ENCODE measurements at places on chromosomes 1 and 21.
A peak's percentile ranks its signal among the peaks of the same experiment; 100 is the strongest.

DNA sequence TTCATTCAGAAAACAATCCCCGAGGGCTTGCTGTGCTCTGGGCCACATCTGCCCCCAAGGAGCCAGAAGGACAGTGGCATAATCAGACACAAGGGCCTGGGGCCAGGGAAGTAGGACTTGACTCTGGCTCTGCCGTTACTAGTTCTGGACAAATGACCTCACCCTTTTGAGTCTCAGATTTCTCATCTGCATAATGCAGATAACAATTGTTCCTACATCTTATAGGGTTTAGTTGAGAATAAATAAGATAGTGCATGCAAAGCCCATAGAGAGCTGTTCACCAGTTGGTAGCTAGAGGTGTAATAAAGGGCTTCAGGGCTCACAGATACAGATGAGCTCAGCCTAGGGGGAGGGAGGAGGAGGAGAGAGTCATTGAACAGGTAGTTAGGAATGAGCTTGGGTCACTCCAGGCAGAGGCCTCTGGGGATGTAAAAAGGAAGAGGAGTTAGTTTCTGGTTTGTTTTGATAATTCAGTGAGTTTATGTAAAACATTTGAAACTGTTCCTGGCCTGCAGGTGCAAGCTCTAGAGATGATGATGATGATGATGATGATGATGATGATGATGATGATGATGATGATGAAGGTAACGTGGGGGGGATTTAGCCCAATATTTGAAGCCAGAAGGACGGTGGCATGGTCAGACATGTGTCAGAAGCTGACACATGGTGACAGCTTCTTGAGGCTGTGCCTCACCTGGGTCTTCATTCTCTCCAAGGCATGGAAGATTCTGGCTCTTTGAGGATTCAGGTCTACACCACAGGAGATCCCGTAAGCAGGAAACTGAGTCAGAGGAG lies 858 bp downstream of the LACTBL1 start:
- DNase-seq, result no peak

DNA sequence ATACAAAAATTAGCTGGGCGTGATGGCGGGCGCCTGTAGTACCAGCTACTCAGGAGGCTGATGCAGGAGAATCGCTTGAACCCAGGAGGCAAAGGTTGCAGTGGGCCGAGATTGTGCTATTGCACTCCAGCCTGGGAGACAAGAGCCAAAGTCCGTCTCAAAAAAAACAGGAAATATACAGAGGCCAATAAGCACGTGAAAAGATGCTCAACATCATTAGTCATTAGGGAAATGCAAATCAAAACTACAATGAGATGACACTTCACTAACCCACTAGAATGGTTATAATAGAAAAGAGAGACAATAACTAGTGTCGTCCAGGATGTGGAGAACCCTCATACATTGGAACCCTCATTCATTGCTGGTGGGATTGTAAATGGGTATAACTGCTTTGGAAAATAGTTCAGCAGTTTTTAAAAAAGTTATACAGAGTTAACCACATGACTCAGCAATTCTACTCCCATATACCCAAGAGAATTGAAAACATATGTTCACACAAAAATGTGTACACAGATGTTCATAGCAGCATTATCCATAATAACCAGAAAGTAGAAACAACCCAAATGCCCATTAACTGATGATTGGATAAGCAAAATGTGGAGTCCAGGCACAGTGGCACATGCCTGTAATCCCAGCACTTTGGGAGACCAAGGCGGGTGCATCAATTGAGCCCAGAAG lies 6.4 kb upstream of the E2F2 start:
- no peak for DNase-seq

DNA sequence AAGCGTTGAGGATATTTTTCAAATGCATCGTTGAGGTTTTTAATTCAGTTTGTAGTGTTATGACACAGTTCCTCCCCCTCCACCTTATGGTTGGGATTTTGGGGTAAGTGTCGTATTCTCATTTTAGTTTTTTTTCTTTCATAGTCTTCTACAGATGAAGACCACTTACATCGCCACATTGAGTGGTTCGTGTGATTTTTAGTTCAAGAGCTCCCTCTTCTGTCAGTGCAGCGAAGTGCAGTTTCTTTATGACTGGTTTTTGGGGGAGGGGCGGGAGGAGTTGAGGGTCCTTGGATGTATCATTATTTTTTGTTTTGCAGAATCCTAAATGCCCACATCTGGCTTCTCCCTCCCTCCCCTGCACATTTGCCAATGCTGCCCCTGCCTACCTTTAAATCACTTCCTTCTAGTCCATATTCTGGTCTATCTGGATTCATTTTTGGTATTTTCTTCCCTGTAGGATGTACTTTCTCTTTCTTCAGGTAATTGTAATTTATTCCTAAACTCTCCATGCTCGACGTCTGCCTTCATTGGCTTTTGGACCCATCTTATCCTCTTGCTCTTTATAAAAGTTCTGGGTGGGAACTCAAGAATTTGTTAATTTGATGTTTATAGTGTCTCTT lies 433.1 kb downstream of the CAMTA1 start:
- DNase-seq, result no peak

GRCh38 chr1:206469411-206469932 lies 804 bp upstream of the IKBKE start:
- no peak for DNase-seq

GRCh38 chr1:61348025-61348665 lies 265.8 kb downstream of the NFIA start:
- no peak for DNase-seq

GRCh38 chr1:78081980-78082860 lies 36.5 kb downstream of the GIPC2 start:
- DNase-seq, result no peak

DNA sequence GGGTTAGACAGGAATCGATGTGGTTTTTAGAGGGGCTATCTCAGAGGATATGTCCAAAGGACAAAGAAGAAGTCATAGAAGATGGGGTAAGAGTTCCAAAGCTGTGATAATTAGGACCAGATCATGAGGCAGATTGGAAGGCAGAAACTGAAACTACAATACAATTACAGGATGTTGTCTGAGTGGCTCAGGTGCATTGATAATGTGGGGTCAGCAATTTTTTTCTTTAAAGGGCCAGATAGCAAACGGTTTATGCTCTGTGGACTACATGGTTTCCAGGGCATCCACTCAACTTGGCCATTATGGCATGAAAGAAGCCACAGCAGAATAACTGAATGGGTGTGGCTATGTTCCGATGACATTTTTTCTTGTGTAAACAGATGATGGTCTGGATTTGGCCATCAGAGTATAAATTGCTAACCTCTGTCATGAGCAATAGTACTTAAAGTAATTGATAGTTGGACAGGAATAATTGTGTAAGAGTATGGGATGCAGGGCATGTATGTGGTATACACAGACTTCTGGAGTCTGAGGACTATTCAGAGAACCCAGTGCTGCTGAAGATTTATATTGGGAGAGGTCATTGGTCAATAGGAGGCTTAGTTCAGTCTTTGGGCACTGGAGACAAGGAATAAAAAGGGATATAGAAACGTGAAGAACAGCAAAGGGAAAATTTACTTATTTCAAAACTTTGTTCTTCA lies 198.4 kb upstream of the ADGRL4 start:
- no peak for DNase-seq

- DNase-seq, result no peak
Observed at GRCh38 chr1:117147856-117148588, 26.5 kb upstream of the TRIM45 start.

- no peak for DNase-seq
Observed at GRCh38 chr1:26536081-26536480, 6.5 kb downstream of the RPS6KA1 start.

DNA sequence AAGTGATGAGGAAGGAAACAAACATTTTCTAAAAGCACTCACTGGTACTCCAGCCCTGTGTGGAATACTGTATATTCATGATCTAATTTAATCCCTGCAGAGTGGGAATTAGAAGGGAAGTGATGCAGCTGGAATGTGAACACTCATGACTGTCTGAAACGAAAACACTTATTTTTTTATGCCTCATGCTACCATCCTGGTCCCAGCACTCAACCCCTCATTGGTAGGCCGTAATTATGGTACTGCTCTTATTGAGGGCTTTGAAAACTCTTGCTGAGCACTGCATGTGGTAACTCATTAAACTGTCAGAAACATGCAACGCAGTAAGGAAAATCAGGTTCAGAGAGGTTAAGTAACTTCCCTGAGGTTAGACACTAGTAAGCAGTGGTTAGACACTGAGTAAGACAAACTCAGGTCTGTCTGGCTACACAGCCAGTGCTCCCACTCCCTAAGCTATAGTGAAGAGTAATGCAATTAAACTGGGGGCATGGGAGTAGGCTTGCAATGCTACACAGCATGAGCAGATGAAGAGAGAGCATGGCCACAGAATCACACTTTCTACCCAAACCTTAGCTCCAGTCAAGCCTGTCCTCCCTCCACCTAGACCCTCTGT lies 17.3 kb upstream of the TNFSF4 start:
- no peak for DNase-seq

GRCh38 chr1:53450225-53450624 lies 9.0 kb upstream of the DMRTB1 start:
- DNase-seq, result no peak

DNA sequence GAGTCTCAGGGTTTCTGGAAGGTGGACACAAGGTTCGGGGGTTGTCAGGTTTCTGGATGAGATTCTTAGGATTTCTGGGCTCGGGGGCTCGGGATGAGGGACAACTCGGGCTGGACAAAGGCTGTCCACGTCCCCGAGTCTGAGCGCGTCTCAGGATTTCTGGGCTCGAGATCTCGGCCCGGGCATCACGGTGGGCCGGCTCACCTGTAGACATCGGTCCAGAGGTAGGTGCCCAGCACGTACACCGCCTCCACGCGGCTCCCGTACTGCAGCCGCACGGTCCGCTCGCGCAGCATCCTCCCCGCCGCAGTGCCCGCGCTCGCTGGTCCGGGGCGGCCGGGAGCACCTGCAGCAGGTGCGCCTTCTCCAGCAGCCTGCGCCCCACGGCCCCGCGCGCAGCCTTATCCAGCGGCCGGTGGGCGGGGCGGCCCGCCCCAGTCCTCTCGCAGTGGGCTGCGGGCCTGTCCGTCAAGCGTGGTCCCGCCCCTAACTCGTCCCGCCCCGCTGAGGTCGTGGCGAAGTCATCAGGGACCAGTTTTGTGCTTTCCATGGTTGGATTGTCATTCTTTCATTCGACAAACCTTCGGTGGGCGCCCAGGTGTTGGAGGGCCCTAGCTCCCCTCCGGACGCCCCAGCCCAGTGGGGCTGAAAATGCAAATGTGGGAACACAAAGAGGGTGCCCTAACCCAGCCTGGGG lies at the start of gene PADI2:
Gene PADI2, minus strand, starts transcription at position 376 of the 697 bp plus-strand sequence. Its CDS starts 80 bp downstream, at position 296.
- peak; percentile 19 for DNase-seq

DNA sequence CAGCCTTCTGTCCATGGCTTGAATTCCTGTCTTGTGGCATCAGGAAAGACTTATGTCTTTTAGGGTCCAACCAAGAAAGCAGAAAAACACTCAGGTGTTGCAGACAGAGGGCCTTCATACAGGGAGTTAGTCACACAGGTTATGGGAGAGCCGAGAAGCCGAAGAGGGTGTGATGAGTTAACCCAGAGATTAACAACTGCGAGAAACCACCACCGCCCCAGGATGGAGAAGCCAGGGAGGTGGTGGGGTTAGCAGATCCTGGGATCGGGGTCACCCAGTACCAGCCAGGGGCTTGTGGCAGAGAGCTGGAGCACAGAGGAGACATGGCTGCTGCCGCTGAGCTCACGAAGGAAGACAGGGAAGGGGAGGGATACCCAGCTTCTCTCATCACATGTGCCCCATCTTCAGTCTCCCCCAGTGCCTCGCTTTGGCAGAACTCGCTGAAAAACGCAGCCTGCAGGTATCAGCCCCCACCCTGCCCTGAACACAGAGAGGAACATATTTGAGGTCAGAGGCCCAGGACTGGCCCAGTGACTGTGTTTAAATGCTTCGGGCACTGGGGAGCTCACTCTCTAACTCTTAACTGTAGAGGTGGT lies 58.7 kb downstream of the RUNX3 start:
- DNase-seq, result no peak

GRCh38 chr1:13586001-13586400 lies 2.4 kb downstream of the PDPN start:
- DNase-seq, result no peak

DNA sequence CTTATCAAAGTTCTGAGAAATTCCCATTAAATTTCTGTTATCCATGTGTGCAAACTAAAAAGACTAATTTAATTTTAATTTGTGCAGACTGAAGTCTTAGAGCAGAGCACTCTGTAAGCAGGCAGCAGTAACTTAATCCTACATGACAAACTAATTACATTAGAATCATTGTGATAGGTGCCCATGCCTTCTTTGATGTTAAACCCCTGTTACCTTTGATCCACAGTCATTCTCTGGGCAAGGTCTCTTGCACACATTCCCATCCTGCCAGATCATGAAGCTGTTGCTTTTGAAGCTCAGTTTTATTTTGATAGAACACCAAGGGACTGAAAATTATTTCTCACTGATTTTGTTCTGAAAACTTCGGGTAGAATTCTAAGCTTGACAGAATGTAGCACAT lies 77.2 kb downstream of the BCAR3 start:
- DNase-seq, result no peak

DNA sequence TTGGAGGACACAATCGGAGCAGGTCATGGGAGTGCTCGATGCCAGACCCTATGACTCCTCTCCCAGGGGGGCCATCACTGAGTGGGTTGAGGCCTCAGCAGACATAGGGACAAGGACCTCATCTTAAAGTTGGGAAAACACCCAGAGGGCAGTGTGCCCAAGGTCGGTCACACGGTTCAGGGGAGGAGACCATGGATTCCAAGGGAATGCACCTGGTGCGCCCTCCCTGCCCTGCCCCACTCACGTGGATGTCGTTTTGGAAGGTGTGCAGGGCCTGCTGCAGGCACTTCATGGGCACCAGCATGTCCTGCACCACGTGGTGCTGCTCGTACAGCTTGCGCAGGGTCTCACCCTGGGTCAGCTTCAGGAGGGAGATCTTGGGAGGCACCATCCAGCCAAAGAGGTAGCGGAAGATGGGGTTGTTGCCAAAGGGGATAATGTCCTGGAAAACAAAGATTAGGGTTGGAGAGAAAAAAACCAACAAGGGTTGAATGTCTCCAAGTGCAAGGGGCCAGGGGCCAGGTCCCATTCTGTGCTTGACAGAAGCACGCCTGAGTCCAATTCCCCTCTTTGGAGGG lies 33.1 kb downstream of the DHCR24 start:
- no peak for DNase-seq

- no peak for DNase-seq
Observed at GRCh38 chr21:38303300-38303699, 46.5 kb downstream of the KCNJ15 start.

GRCh38 chr1:148166558-148167492 lies 14.7 kb upstream of the NBPF11 start:
- DNase-seq, result no peak
